Stimulated activated CD8-positive, alpha-beta memory T cell treated with anti-CD3 and anti-CD28 coated beads, Interleukin-7, amount 100 ng/mL, for 1 hour (primary cell): ENCODE measurements at places on chromosomes 16 and 17.

GRCh38 chr16:1794221-1794871 lies 841 bp upstream of the IGFALS start:
- no peak for DNase-seq

GRCh38 chr16:105521-105920 lies 27.5 kb downstream of the MPG start:
- DNase-seq: no peak

DNA sequence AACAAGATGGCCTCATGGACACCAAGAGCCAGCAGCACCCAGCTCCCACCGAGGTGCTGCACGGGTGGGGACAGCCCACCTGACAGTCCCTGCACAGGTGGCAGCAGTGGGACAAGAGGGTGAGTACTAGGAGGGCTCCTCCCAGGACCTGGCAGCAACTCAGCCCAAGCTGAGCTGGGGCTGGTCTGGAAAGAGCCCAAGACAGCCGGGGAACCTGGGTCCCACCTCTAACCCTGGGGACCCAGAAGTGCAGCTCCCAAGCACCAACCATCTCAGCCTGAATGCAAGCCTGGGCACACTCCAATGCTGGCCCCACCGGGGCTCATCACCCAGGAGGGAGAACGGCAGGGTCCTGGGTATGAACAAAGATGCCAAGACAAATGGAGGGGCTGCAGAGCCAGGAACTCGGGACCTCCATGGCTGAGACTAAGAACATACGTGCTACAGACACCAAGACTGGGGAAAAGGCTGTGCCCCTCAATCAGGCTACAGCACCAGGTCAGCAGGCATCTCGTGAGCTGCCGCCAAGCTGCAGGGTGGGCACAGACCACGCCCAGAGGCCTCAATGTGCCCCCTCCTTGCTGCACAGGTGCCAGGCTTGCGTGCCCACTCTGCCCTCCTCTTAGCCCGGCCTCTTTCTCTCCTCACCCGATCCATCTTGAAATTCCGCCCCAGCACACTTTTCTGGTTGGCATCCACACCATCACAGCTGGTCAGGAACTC lies 37.5 kb upstream of the GSG1L start:
- no peak for DNase-seq

GRCh38 chr17:18217412-18218015 lies 7.9 kb upstream of the LLGL1 start:
- DNase-seq: peak; percentile 34

DNA sequence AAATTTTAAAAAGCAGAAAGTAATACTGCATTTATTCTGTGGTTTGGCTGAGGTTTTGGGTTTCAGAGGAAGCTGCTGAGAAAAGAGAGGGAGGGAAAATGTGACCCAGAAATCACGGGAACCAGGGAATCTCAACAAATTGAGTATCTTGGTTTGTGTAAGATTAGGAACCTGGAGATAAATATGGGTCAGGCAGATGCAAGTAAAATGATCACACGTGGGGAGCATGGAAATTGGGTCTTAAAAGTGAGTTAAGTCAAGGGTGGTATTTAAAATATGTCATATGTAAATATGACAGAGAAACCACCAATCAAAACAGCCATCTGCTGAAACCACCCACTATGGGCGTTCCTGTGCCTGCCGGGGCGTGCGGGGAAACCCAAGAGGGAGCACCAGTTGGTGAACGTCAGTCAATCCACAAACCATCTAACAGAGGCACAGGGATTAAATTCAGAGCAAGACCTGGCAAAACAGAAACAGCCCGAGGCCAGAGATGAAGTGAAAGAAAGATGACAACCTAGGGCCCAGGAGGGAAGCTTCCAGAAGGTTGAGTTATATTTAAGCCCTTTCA lies 33.4 kb downstream of the CDH13 start:
- DNase-seq: no peak

DNA sequence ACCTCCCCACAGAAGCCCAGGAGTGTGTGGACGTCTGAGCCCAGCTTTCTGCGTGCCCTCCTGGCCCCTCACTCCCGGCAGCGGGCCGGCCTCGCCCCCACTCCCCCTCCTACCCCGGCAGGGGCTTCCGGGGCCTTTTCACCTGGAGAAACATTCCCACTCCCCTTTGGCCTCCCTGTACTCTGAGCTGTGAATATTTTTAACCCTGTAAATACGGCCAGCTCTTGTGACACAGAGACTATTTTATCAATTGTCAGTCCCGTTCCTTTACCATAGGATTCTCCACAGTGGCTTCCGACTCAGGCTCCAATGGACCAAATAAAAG lies 5.9 kb upstream of the PRR35 start:
- DNase-seq: no peak

GRCh38 chr16:79169239-79169638 lies 431.3 kb downstream of the MAF start:
- DNase-seq: no peak

DNA sequence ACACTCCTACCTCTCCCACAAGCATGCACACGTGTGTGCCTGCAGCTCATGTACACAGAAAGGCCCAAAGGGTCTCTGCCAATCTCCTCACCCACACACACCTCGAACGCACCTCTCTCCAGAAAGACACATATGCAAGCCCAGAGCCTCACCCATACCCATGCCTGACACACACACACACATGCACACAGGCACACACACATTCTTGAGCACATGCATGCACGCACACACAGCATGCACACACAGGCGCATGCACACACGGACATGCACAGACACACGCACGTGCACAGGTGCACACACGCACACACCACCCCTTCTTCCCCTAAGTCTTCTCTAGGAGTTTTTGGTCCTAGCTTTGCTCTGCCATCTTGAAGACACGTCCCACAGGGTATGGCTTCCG lies 48.7 kb upstream of the CACNG4 start:
- no peak for DNase-seq

DNA sequence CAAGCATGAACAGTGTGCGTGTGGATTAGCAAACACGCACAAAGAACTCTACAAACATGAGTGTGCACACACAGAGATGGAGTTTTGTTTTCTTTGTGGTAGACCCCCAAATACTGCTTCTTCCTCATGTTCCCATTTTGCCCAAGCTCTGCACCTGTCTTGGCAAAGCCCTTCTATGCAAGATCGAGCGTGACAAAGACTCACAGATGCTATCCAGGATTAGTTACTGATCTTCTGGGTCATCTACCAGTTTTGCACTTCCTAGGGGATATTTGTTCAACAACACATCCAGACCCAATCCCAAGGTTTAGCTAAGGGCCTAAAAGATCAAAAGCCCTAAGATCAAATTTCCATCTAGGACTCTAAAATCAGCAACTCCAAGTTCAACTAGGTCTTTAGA lies 16.0 kb downstream of the LRRC36 start:
- DNase-seq: no peak

DNA sequence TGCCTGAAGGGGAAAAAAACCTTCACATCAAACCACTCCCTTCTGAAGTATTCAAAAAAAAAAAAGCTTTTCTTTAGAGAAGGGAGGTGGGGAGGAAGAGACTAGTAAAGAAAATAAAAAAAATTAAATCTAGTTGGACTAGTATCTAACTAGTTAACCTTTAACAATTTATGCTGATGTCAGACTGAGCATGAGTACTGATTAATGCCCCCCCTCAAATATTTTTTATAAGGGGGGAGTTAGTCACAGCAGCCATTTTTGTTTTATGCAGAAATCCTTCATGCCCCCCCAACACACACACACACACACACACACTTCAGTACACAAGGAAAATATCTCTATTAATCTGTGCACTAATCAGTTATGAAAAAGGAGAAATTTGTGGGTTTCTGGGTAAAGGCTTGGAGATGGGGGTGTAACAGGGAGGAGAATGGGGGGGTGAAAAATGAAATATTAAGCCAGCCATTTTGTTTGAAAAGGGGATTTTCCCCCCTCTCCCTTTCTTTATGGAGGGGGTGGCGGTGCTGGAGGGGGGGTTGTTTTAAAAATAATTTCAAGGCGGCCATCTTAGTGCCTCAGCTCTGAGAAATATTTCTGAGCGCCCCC lies 4.7 kb upstream of the CHD3 start:
- DNase-seq: no peak

DNA sequence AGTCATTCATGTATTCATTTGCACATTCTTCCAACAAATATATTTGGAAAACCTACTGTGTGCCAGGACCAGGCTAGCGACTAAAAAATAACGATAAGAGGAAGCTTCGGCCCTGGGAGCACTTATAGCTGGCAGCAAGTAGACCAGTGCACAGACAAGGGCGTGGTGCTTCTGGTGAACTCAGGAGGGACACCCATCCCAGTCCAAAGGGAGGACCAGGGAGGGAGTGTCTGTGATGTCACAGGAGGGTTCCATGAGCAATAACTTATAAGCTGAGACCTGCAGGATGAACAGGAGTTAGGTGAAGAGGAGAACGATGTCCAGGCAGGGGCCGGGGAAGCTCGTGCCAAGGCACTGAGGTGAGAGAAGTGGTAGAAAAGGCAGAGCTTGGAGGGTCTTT lies 17.4 kb upstream of the PHOSPHO1 start:
- no peak for DNase-seq

DNA sequence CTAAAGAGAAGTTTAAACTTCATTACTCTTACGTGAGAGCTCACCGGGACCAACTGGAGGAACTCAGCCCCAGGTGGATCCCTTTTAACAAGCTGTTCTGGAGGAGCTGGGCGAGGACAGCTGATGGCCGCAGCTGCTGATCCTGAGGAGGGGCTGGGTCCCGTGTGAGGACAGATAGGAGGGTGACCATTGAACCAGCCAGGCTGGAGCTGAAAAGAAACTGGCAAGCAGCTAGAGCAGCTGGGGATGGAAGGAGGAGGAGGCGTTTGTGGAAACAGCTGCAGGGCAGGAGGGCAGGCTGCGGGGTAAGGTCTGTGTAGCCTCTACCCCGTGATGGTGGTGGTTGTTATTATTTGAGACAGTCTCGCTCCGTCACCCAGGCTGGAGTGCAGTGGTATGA lies 119.5 kb downstream of the AATF start:
- no peak for DNase-seq

GRCh38 chr17:44604116-44604761 lies 47.0 kb downstream of the FZD2 start:
- DNase-seq: no peak

- no peak for DNase-seq
These were observed 731 bp upstream of the MKS1 start for GRCh38 chr17:58219789-58220183.

DNA sequence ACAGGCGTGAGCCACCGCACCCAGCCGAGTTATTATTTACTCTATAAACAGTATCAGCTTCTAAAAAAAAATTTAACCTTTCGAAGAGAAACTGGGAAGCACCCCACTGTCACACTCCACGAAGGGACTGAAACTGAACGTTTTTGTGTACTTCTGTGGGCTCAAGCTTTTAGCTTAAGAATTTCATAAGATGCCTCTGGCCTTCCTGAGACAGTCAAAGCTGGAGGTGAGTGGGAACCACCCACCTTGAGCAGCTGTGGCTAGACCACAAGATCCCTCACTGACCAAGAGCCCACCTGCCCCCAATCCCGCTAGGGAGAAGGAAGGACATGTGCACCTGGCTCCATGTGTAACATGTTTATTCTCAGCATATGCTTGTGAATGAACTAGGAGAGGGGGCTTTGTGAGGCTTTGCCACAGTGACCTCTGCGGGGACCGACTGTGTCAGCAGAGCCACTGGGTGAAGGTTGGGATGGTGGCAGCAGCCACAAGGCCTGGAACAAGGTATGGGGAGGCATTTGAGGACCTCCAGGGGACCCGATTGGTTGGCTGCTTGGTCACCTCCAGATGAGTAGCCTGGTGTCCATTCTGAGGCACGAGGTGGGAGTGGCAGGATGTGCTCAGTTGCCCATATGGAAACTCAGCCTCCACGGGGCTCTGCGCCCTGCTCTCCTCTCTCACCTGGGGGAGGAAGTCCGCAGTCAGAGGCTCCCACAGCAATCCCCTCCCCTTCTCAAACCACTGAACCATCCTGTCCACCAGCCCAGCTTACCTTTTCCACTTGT lies 4.8 kb downstream of the DPEP3 start:
- no peak for DNase-seq

- no peak for DNase-seq
These were observed 25.4 kb upstream of the ITGB4 start for GRCh38 chr17:75695830-75696271.

DNA sequence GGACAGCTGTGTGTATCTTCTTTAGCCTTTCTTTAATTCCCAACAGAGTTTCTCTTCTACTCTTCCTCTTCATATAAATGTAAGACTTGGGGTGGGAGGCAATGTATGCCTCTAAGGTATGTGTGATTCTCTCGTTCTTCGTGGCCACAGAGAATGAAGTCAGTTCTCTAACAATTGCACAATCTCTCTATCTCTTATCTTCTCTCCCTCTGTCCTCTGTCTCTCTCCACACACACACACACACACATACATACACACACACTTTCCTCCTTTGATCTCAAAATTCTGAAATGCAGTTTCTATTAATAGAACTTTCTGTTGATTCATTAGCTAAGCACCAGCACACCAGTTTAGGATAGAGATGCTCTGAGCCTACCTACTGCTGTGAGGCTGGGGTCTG lies 615.7 kb upstream of the SALL1 start:
- DNase-seq: no peak

DNA sequence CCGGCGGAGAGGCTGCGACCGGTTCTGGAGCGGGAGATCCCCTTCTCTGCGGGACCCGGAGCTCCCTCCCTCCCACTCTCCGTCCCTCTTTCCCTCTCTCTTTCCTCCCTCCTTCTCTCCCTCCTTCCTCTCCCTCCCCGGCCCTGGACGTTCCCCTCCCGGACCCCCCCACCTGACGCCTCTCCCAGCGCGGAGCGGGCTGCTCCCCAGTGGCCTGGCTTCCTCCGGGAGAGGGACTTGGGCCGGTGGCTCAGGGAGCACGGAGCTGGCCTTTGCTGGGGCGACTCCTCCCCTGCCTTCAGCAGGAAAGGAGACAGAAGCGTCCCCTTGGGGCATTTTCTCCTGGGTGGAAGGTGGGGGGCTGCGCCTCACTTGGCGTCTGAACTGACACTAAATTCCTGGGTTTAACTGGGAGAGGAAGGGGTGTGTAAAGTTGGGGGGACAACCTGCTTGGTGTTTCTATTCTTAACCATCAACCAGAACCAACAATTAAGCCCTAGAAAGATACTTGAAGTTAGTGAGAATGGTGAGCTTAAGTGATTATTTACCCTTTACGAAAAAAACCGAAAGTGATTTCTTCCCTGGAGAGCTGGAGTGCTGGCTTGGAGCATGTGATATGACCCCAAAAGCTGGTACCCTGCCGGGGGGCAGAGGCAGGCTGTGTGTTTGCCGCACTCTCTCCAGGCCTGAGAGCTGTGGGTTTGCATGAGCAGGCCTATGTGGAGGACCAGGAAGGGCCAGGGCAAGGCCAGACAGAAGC lies 775 bp downstream of the SPIRE2 start:
- DNase-seq: no peak

DNA sequence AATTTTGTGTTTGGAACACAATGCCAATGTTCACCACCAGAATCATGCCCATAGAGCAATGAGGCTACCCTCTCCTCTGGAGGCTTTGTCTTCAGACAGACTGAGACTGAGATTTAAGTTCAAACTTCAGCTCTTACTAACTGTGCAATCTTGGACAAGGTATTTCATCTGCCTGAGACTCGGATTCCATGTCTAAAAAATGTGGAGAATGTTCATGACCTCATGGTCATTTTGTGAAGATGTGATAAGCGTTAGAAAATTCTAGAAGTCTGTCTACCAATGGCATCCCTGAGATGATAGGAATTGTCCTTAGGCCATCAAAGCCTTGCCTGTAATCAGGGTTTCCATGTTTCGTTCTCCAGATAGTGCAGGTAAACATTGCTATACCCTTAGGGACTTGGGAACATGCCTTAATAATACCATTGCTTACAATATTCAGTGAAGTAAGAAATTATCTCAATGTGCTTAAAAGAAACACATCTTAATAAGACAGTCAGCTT lies 388.2 kb upstream of the MAF start:
- DNase-seq: no peak

GRCh38 chr17:40242774-40243173 lies 23.7 kb downstream of the WIPF2 start:
- DNase-seq: no peak
